ENCODE measurements at places on chromosomes 12 and 14. TPM values are rescaled to one million over a fixed set of nuclear protein-coding genes. Genes with fewer than 3 reads are reported as not detected.

The AMDHD1 gene
- total RNA-seq: not detected

The GALNT9 gene
- 0.29 TPM for total RNA-seq

The OR9K2 gene
- not detected for total RNA-seq

The ADGRD1 gene
- not detected for total RNA-seq

The KLHL33 gene
- 0.35 TPM for total RNA-seq

The LRFN5 gene
- 6.3 TPM for total RNA-seq

The ARL6IP4 gene
- total RNA-seq: 297 TPM

The WIF1 gene
- total RNA-seq: 0.18 TPM
